RCC 7860 (cell line): ENCODE measurements at places on chromosomes 16 and 17.

GRCh38 chr16:85314512-85314971 lies 202.3 kb upstream of the CIBAR2 start:
- DNase-seq, result no peak

- no peak for DNase-seq
These were observed 30.6 kb downstream of the ACTG1 start for GRCh38 chr17:81481815-81482505.

GRCh38 chr17:78101542-78101941 lies 27.0 kb downstream of the TMC6 start:
- DNase-seq, result no peak

GRCh38 chr17:79006046-79006445 lies 3.5 kb downstream of the CANT1 start:
- no peak for DNase-seq

- peak; percentile 79 for DNase-seq
These were observed at the start of gene NOL3 for GRCh38 chr16:67170168-67170948. NOL3 (plus strand) TSS chr16:67170538.

DNA sequence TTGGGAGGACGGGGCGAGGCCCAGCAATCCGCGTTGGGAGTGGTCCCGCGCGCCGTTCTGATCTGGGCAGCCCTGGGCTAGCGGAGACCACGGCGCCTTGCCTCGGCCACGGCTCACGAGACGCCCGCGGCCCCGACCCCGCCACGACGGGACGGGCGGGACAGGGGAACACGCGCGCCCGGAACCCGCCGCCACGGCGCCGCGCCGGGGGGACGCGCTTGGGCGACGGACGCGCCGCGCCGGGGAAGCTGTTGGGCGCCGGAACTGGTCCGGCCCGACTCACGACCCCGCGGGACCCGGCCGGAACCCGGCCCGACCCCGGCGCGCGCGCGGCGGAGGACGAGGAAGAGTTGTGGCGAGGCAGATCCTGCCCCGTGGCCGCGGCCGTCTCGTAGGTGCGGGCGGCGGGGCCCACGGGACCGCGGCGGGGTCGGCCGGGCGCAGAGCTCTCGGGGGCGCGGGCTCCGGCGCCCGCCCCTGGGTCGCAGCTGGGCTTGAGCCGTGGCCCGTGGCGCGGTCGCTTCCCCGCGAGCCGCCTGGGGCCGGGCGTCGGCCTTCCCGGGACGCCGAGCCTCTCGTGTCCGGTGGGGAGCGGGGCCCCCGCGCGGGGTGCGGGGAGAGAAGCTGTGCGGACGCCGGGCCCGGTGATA lies at the start of gene ACSF3:
ACSF3 (plus strand) TSS at position 251 of the 650 bp plus-strand sequence. CDS start 6,830 bp downstream, outside the sequence.
- DNase-seq, result no peak

DNA sequence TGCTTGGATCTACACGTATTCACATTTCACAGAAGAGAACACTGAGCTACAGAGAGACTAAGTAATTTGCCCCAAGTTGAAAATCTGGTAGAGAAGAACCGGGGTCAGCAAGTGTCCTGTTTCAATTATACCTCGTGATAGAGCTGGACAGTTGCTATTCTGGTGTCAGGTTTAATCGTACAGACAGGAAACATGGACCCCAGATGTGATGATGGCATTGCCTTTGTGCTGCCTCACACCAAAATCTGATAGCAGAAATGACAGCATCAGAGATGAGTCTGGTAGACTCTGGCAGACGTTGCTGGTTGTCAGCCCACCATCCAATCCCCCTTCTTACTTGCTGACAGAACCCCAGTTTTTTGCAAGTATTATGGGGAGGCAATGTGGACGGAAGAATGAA lies 112.1 kb upstream of the FOXF1 start:
- no peak for DNase-seq
